ENCODE measurements at places on chromosomes 2 and 18. TPM values are rescaled to one million over a fixed set of nuclear protein-coding genes. Genes with fewer than 3 reads are reported as not detected.

Gene ITGA4
- 0.74 TPM for total RNA-seq

DNA sequence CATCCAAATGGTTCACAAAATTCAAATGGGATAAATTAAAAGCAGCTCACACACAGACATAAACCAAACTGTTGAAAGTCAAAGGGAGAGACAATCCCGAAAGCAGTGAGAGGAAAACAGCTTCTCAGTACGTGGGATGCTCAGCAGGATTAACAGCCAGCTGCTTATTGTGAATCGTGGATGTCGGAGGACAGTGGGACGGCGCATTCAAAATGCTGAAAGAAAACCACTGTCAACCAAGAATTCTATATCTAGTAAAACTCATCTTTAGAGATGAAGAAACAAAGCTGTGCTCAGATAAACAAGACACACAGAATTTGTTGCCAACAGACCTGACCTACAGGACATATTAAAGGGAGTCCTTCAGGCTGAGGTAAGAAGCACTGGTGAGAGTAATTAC lies 102.9 kb downstream of the NFATC1 start:
- H3K36me3 ChIP-seq = peaks cover 11% of the 10 kb centered on the region
- no peak overlapping the region for H3K27ac ChIP-seq
- peaks cover 17% of the 10 kb centered on the region for H3K4me1 ChIP-seq
- H3K27me3 ChIP-seq = no peaks in the 10 kb centered on the region
- H3K4me3 ChIP-seq = no peak overlapping the region

DNA sequence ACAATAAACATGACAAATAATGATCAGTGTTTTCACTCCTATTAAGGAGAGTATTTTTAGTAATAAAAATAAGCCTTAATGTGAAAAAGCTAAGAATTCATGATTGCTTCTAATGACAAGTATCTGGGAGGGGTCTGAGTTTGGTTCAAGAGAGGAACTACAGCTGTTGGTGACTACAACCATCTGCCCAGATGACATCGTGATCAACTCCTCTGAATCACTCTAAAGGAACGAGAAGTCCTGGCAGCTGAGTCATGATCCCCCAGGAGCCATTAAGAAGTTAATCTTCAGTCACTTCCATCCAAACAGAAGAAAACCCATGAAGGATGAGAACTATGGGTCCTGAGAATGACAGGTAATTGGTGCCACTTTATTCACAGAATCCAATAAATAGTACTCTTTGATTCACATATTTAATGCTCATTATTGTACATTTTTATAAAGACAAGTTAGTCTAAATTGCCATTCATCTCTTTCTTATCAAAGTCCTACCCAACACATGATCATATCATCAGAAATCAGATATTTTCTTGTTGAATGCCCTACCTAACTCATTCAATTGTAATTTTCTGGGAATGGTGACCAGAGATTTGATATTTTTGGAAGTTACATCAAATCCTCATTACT lies 6.8 kb downstream of the TFPI start:
- H3K27me3 ChIP-seq = no peaks in the 10 kb centered on the region
- H3K36me3 ChIP-seq = no peaks in the 10 kb centered on the region
- DNase-seq = peak; percentile 28
- H3K27ac ChIP-seq = peak overlapping the region; percentile 80
- H3K4me1 ChIP-seq = peaks cover 55% of the 10 kb centered on the region

GRCh38 chr2:151878655-151879563 lies 50.7 kb upstream of the ARL5A start:
- no peaks in the 10 kb centered on the region for H3K4me1 ChIP-seq
- DNase-seq = no peak
- no peaks in the 10 kb centered on the region for H3K36me3 ChIP-seq
- no peak overlapping the region for H3K27ac ChIP-seq

- peaks cover 14% of the 10 kb centered on the region for H3K27me3 ChIP-seq
- no peak overlapping the region for H3K4me3 ChIP-seq
- H3K27ac ChIP-seq = no peak overlapping the region
Measured at GRCh38 chr2:126877041-126877440, 21.6 kb upstream of the TEX51 start.

DNA sequence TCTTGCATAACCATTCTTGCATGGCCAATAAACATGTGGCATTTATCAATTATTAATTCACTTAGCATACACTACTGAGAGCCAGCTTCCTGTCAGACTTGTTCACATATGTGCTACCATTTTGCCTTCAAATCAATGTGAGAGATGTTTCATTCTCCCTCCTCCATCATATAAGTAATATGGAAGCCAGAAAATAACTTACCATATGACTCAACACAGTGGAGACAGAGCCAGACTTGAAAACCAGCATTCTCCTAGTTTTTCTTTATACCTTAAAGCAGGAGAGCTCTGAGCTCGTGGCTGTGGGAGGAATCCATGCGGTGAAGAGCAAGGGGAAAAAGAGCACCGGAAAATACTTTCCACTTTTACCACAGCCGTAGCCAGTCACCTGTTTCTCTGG lies 215.0 kb upstream of the LRATD1 start:
- no peak for DNase-seq
- H3K4me1 ChIP-seq = no peaks in the 10 kb centered on the region
- no peak overlapping the region for H3K4me3 ChIP-seq
- no peaks in the 10 kb centered on the region for H3K36me3 ChIP-seq

GRCh38 chr2:161245671-161246070 lies 62.6 kb upstream of the PSMD14 start:
- peaks cover 17% of the 10 kb centered on the region for H3K27me3 ChIP-seq
- no peaks in the 10 kb centered on the region for H3K36me3 ChIP-seq
- no peak overlapping the region for H3K27ac ChIP-seq

Gene CCDC141
- 208 TPM for total RNA-seq

Gene PROM2
- total RNA-seq = 1.4 TPM

Gene ANKRD36
- 4.3 TPM for total RNA-seq

GRCh38 chr2:233096006-233096405 lies 35.9 kb downstream of the INPP5D start:
- no peak overlapping the region for H3K4me3 ChIP-seq
- peaks cover 6% of the 10 kb centered on the region for H3K27me3 ChIP-seq
- peaks cover 4% of the 10 kb centered on the region for H3K4me1 ChIP-seq
- no peak for DNase-seq
- no peak overlapping the region for H3K27ac ChIP-seq
- no peaks in the 10 kb centered on the region for H3K36me3 ChIP-seq

Gene UPP2
- total RNA-seq = not detected

Gene ALPI
- total RNA-seq = not detected

Gene GALNT1
- 47.8 TPM for total RNA-seq

Gene HTR2B
- 1.5 TPM for total RNA-seq

DNA sequence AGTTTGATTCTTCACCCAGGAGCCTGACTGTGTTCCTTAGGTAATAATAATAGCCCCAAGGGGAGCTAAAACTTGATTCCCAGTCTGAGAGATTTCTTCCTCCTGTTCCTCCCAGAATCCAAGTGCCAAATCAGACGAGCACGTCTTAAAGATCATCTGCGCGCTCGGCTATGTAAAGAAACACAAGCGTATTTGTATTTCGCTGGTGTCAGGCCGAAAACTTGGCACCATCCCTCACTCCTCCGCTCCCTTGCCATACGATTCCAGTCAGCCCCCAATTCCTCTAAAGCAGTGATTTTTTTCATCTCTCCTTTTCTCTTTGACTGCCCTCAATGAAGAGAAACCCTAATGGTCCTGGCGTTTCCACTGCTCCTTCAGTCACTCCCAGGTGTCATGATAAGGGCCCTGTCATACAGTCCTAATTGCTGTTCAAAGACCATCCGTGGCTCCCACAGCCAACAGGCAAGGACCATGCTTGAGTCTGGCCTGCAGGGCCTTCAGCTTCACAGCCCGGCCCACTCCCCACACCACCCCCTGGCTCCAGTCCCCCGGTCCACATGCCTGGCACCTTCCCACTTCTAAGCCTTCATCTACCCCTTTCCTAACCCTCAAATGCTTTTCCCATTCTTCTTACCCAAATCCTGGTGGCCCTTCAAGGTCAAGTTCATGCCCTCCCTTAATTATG lies 130.8 kb upstream of the ID2 start:
- H3K27ac ChIP-seq = no peak overlapping the region
- no peaks in the 10 kb centered on the region for H3K27me3 ChIP-seq
- peaks cover under 1% of the 10 kb centered on the region for H3K4me1 ChIP-seq
- H3K36me3 ChIP-seq = no peaks in the 10 kb centered on the region
- DNase-seq = no peak
- H3K4me3 ChIP-seq = no peak overlapping the region

Measured in left ventricle myocardium inferior (tissue), 1 donor.